Thoracic aorta (tissue), 2 donors: ENCODE measurements at places on chromosomes 1 and 21.

- no peak for DNase-seq
These were observed 140.6 kb downstream of the PEX14 start for GRCh38 chr1:10615332-10615731.

DNA sequence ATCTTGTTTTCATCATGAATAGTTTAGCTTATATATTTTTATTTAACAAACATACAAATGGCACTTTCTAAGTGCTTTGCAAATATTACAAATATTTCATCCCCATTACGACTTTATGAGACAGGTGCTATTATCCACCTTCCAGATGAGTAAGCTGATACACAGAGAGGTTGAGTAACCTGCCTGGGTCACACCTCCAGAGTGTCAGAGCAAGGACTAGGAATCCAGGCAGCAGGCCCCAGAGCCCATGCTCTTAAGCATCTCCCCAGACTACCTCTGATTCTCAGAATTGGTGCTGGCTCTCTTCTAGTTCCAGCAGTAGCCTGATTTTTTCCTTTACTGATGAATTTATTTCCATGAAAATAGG, 40.0 kb downstream of the EPHB2 start:
- DNase-seq = no peak

DNA sequence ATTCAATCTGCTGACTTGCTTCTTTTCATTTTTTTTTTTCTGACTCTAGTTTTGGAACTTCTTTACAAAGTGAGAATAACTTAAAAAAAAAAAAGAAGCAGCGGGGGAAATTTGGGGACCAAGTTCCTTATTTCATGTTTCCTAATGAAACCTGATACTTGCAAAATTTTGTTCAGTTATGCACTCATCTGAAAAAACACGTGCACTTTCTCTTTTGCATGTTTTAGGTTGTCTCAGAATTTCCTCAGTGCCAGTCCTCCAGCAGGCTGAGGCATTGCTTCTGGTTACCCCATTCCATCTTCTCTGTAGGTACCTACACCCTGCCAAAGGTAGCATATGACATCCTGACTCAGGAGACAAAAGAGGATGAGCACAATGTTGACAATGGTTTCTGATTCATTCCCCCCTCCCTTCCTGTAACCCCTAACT, 299.7 kb downstream of the GRIK1 start:
- no peak for DNase-seq

GRCh38 chr1:61052395-61053225, 29.8 kb upstream of the NFIA start:
- no peak for DNase-seq
